ENCODE measurements at places on chromosomes 12 and 14.

DNA sequence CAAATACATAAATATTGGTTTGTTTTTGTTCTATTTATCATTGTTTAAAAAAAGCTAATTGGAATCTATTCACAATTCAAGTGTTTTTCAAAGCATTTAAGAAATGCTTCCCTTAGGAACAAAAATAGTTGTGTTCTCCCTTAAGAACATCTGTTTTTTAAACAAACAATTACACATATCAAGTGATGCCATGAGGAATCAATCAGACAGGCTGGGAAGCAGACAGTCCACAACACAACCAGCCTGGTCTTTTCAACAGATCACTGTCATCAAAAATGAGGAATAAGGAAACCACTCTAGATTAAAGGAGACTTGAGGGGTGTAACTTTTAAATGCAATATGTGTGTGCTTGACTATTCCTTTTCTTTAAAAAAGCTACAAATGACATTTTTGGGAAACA, 25.5 kb downstream of the GALC start:
- no peak for DNase-seq

DNA sequence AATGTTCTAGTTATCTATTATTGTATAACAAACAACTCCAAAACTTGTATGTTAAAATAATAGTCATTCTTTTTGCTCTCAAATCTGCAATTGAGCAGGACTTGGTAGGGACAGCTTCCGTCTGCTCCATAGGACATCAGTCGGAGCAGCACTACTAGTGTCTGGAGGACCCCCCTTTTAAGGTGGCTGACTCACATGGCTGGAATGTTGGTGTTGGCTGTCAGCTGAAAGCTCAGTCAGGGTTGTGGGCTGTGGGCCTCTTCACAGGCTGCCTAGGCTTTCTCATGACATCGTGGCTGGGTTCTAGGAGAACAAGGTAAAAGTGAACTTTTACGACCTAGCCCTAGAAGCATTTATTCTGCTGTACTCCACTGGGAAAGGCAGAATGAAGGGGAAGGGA, 160.6 kb downstream of the ANO4 start:
- DNase-seq, result no peak

DNA sequence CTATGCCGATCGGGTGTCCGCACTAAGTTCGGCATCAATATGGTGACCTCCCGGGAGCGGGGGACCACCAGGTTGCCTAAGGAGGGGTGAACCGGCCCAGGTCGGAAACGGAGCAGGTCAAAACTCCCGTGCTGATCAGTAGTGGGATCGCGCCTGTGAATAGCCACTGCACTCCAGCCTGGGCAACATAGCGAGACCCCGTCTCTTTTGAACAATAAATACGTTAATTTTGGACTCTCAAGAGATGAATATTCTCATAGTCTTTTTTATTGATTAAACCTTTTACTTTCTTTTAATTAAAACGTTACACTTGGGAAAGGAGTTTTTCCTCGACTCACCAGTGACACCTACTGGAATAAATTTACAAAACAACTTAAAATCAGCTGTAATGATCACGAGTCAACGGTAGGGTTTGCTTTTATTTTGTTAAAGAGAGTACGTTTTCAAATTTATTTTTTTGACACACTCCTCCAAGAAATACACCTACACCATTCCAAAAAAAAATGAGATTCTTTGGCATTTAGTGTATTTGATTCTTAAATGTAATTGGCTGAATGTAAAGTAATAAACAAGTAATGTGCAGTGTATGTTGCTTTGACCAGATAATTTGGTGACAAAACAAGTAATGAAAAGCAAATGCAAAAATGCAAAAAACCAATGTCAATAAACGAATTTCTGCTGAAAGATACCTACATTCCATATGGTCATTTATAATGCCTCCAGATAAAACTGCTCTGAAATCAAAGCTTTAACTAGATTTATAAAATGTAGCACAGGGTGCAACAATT, 687 bp upstream of the RPS29 start:
- DNase-seq, result peak; percentile 11

DNA sequence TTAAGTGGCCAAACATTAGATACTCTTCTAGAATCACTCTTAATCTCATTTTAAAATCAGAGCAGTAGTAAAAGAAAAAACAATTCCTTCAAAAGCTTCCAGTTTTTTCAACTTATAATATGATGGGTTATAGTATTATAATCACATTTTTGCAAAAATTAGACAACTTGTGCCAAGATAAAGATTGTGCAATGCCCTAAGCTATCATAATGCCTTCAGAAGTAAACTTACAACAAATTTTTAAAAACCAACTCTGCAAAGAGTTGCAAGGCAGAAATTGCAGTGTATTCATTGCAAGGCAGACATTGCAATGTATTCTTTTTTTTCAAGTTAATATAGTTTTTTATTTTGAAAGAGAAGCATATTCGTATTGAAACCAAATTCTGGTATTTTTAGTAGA, 47.2 kb upstream of the KITLG start:
- no peak for DNase-seq

DNA sequence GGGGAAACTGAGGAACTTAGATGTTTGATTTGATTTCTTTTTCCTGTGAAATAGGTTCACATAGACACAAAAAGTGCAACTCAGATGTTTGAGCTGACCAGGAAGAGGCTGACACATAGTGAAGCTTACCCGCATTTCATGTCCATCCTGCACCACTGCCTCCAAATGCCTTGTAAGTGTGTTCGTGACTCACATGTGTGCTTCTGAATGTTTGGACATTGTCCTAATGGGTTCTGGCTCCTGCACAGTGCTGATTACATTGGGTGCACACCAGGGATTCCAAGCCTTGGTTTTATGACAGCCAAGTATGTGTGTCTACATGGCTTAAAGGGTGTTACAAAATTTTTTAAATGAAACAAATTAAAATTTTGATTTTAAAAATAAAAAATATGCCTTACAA, 137.4 kb downstream of the DAAM1 start:
- DNase-seq, result no peak

DNA sequence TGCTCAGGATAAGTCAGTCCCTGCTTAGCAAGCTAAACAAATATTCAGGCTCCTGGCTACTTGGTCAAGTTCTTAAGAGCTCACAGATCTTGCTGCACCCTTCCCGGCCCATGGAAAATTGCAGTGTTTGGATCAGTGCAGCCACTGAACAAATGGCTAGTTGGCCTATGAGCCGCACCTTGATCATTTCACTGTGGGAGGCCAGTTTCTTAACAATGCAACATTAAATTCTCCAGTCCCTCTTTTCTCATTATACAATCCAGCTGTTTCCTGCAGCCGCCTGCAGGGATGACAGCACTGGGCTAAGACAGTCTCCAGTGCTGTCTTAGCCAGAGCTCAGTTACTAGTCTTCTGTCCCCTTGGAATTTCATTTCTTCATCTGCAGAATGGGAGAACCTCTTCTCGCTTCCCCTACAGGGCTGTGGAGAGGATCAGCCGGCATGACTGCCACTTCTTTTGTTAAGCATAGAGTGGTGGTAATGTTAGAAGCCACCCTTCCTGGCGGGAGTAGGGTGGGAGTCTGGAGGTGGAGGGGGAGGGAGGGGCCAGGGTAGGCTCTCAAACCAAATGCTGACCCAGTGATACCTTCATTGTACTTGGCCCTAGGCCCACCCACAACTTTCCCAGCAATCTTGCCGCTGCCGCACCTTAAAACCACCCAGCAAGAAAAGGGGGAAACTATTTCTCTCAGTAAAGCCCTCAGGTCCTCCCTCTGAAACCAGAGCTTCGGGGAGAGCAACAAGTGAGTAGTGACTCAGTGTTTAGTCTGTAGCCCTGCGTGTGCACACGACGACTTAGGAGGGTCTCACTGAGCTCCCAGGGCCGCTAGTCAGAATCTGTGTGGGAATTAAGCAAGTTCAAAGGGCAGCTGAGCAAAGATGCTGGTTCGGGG, 145.7 kb downstream of the NUAK1 start:
- no peak for DNase-seq

DNA sequence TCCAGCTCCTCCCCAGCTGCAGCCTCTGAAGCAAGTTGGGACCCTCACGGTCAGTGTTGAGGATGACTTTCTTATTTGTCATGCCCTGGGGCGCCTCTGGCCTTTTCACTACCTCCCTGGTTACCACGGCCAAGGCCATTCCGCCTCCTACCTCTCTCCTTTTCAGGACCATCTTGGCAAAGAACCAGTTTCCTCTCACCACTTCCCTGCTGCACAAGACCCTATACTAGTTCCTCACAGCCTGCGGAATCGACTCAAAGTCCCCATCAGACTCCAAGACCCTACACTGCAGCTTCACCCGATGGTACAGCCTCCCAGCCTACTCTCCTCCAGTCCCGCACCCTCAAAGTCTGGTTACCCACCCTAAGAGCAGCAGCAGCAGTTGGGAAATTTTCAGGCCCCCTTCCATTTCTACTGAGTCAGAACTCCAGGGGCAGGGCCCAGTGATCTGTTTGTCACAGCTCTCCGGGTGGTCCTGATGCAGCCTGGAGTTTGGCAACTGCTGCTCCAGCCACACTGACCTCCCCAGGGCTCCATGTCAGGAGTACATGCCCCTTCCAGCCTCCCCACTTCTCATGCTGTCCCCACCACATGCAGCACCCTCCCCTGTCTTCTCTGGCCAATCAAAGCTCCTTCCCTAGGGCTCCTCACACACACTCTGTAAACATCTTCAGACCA, 5.4 kb downstream of the VWF start:
- no peak for DNase-seq

GRCh38 chr14:31419967-31420318, 407 bp downstream of the HEATR5A start:
- DNase-seq, result no peak

- no peak for DNase-seq
Observed at GRCh38 chr12:121326996-121327674, 25.1 kb downstream of the ANAPC5 start.

- DNase-seq, result no peak
Observed at GRCh38 chr14:22870811-22871223, 723 bp upstream of the LRP10 start.

GRCh38 chr12:70652451-70652850, 15.2 kb upstream of the PTPRB start:
- no peak for DNase-seq

DNA sequence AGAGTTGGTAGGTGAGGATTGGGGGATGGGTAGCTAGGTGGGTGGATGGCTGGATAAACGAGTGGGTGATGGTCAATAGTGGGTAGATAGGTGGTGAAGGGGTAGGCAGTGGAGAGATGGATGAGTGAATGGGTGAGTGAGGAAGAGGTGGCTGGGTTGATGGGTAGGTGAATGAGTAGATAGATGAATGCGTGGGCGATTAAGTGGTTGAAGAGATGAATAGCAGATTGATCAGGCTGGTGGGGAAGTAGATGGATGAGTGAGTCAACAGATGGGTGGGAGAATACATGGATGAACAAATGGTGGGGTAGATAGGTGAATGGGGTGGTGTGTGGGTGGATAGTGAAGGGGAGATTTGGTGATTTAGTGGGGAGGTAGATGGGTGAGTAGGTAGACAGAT, 51.1 kb downstream of the SYNE3 start:
- DNase-seq, result no peak

DNA sequence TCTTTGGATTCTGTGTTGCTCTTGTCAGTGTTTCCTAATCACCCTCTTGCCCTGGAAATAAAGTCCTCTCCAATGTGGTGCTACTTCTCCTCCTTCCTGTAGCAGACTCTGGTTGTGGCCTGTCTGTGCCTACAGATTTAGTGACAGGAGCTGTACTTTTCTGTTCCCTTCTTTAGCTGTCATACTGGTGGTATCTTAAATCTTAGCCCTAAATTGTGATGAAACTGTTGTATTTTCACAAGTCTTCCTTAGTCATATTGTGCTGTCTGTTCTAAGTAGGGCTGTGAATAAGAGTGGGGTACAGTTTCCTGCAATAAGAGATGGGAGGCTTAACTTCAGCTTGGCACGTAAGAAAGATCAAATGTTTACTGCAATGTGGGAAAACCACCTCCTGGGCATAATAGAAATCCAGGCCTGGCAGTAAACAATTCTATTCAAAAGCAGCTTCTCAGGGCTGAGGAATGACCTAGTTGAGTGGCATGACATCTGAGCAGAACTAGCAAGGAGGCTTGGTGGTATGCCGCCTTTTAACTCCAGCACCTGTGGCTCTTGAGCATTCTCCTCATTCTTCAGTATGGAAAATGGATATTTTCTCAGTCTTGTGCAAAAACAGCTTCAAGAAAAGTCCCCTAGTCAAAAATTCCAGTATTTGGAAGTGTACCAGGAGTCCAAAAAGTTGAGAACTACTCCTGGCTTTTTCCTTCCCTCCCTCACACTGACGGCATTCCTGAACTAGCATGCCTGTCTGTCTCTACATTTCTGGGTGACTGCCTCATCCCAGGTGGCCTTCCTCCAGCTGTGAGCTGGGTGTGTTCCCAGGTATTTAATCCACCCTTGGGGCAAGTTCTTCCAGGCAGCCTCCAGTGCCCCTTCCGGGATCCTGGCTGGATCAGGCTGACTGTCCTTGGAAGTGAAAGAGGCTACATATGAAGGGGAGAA, 19.5 kb downstream of the ANO6 start:
- DNase-seq, result no peak

DNA sequence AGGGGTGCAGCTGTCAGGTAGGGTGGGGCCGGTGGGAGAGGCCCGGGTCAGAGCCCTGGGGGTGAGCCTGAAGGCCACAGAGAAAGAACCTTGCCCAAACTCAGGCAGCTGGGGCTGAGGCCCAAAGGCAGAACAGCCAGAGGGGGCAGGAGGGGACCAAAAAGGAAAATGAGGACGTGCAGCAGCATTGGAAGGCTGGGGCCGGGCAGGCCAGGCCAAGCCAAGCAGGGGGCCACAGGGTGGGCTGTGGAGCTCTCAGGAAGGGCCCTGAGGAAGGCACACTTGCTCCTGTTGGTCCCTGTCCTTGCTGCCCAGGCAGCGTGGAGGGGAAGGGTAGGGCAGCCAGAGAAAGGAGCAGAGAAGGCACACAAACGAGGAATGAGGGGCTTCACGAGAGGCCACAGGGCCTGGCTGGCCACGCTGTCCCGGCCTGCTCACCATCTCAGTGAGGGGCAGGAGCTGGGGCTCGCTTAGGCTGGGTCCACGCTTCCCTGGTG, 10.5 kb downstream of the MMP14 start:
- no peak for DNase-seq

- DNase-seq, result no peak
Observed at GRCh38 chr12:87047691-87048090, 791.5 kb upstream of the MGAT4C start.

- DNase-seq, result no peak
Observed at GRCh38 chr12:119372540-119372939, 38.0 kb downstream of the CCDC60 start.

DNA sequence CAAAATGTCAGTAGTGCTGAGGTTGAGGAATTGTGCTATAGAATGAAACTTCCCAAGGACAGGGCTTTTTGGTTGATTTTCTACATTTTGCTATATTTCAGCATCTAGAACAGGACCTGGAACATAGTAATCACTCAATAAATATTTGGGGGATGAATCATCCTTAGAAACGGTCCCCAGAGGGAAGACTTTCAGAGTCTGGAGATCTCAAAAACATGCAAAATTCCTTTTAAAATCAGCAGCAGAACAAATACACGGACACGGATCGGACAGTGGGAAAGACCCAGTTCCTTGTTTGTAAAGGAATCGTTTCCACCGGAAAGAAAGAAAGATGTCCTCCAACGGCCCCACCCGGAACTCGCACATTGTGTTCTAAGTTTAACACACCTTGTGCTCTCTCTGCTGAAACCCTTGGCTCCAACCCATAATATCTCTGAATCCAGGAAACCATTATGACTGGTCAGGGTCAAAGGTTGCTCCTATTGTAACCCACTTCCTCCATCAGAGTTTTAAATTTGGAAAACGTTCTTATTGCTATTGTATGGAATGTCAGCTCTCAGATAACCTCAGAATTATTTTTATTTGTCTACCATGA, 617.2 kb downstream of the MED13L start:
- no peak for DNase-seq

GRCh38 chr14:103630364-103631108, 1.5 kb downstream of the KLC1 start:
- no peak for DNase-seq

GRCh38 chr12:110531741-110532333, 29.7 kb downstream of the RAD9B start:
- DNase-seq, result no peak
